COLO829 (cell line): ENCODE measurements at places on chromosomes 7 and 10.

- no peak for DNase-seq
Observed at GRCh38 chr7:125033506-125033905, 103.9 kb upstream of the POT1 start.

DNA sequence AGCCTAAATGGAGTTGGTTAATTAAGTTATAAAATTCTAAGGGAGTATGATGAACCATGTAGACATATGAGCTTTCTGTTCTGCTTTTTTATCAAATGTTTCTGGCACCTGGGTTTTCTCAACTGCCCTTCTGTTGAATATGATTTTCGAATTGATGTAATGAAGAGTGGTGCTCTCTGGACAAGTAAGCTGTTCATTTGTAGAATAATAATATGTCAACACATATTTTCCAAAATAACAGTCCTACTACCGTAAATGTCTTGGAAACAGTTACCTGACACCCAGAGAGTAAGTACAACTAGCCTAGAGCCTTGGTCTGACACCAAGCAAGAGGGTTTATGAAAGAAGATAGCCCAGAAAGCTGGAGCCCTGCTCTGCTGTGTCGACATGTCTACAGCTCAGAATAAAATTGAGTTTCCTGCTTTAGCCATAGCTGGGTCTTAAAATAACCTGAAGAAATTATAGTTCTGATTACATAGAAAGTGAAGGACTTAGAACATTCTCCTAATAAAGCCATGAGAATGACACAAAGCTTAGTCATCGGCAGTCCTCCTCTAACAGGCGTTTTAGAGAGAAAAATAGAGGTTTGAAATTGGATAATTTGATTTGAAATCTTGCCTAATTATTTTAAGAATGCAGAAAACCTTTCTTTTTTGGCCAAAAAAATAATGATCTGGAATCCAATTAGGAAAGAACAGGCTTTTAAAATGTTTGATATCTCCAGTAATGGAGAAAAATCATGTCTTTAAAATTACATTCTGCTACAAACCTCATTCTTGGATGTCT lies 25.1 kb downstream of the HDAC9 start:
- peak; percentile 33 for DNase-seq

- peak; percentile 81 for DNase-seq
Observed at GRCh38 chr7:74289018-74289658, at the start of gene CLIP2. CLIP2 (plus strand) TSS chr7:74289407; CDS start chr7:74317547, 28,140 bp downstream.

DNA sequence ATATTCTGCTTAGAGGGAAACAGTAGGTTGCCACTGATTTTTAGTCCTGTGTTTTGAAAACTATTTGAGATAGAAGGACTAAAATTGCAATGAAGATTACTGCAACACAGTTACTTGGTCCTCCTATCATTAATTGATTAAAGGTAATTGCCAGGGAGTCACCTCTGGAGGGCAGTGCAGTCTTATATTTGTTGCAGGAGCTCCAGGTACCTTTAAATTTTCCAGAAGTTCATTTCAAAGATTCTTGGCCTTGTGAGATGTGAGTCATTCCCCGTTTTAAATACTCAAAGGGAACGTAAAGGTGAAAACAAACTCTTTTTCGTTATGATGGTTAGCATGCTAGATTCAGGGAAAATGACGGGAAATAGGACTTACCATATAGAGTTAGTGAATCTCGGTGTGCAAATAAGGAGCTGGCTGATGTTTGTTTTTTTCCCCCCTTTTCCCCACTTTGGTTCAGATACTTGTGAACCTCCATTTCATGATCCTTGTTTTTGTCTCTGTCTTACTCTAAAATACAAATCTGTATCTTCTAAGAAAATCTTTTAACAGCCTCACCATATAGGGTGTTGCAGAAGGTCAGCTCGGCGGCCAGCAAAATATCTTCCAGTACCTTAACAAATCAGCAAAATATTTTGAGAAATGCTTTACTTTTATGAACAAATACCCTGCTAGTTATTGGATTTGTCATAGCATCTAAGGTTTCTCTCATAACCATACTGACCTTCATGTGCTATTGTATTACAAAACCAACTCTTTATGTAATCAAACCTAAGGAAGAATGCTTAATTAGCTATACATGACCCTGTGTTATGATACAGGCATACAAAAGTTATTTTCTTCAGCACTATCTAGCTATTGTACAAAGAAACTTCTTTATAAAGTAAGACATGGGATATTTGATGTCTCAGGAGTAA lies 143.0 kb upstream of the HDAC9 start:
- DNase-seq: peak; percentile 74

DNA sequence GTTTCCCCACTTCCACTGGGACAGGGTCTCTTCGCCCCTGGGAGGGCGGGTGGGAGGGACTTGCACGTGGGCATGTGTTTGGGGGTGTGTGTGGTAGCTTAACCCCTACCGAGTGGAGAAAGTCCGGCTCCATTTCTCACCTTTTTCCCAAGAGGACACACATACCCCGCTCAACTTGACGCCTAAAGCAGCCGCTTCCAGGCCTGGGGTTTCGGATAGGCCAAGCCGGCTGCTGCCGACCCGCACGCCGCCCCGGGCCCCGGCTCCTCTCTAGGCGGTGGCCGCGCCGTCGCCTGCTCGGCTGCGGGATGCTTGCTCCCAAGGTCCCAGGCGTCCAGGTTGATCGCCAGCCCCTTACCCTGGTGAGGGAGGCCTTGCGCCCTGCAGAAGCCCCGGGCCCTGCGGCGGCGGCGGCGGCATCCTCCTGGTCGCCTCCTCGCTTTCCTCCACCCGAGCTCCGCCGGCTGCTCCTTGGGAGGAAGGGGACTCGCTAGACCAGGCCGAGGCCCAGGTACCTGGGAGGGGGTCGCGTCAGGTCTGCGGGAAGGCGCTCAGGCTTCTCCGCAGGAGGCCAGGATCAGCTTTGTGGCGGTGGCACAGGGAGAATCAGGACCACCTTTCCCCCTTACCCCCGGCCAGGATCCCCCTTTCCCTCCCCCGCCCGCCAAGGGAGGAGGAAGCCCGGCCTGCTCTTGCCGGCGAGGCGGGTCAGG lies 3.2 kb upstream of the GATA3 start:
- DNase-seq: no peak

GRCh38 chr7:35993113-35993512 lies 159.9 kb upstream of the EEPD1 start:
- DNase-seq: no peak

GRCh38 chr7:92997719-92998118 lies 120.1 kb downstream of the SAMD9 start:
- DNase-seq: no peak

GRCh38 chr7:140501966-140502365 lies 22.7 kb upstream of the MKRN1 start:
- DNase-seq: no peak

DNA sequence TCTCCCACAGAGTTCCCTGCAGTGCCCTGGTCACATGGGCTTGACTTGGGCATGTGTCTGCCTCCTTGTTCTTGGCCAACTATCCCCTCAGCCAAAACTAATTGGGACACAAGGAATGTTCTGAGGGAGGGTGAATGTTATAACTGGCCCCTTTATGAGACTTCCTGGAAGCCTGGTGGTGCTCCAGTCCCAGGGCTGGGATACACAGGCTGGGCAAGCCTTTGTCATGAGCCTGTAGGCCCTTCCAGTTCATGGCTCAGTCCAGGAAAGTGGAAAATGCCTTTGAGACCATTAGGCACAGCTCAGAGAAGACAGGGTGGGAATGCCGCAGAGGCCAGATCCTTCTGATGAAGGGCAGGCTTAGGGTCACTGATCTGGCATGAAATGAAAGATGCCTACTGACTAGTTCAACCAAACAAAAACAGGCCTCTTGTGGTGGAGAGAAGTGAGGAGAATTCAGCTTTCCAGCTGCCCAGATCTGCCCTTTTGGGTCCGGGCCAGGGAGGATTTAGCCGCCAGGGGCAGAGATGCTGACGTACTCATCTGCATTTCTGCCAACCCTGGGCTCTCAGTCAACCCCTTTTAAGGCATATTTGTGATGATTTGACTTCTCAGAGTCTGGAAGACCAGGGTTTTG lies 961.5 kb downstream of the KCNMA1 start:
- DNase-seq: no peak

GRCh38 chr10:75395932-75396630 lies 5.5 kb downstream of the ZNF503 start:
- DNase-seq: no peak

DNA sequence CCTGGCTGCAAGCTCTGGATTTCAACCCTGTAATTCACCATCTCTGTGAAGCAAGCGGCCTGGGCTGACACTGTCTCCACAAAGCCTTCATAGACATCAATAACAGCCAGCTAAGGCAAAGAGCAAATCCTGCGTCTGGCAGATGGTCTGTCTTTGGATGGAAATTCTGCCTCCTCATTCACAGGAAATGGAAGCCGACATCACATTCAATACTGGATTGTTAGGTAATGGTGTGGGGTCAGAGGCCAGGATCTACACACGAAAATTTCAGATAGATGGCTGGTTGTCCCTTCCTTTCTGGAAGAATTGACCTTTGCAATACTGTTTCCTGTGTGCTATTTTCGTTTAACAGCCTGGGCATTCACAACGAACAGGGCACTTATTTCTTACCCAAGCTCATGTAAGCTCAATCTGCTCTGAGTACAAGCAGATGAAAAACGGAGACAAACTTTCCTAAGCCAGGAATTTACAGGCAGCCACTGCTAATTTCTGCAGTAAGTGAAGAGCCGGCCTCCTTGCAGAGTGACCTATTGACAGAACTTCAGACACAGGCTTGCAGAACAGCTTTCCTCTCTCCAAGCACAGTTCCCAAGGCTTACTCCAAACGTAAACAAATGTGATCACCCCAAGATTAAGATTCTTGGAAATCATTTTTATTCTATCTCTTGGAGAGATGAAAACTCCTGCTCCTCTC lies 3.1 kb upstream of the ADAM12 start:
- DNase-seq: peak; percentile 64

- peak; percentile 29 for DNase-seq
Observed at GRCh38 chr10:29501692-29502091, 133.1 kb downstream of the SVIL start.

- DNase-seq: peak; percentile 6
Observed at GRCh38 chr7:153193144-153193595, 433.6 kb downstream of the ACTR3B start.

DNA sequence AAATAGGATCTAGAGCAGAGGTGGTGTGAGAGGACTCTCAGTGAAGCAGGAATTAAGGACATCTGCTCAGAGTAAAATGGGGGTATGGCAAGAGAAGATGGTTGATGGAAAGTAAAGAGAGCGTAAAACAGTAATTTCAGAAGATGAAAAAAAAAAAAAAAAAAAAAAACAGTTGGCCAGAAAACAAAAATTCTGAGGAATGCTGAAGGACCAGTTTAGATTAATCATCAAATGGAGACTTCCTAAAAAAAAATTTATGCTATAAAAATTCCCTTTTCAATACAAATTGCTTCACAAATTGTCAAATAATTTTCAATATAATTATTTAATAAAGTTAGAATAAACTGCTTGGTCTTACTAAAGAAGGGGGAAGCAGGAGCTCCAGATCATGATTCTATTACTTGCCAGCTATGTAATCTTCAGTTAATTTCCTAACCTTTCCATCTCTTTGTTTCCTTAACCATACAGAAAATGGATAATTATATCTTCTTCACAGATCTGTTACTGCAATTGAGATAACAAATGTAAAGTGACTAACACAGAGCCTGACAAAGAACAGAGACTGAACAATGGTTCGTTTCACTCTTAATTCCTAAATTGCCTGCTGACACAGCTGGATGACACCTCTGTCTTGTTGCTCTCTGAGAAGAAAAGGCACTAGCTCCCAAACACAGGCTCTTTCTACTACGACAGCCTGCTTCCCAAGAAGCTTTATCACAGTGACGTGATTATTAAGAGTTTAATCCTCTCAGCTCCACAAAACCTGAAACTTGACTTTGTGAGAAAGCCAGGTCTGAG lies 64.9 kb upstream of the GPR22 start:
- peak; percentile 14 for DNase-seq

DNA sequence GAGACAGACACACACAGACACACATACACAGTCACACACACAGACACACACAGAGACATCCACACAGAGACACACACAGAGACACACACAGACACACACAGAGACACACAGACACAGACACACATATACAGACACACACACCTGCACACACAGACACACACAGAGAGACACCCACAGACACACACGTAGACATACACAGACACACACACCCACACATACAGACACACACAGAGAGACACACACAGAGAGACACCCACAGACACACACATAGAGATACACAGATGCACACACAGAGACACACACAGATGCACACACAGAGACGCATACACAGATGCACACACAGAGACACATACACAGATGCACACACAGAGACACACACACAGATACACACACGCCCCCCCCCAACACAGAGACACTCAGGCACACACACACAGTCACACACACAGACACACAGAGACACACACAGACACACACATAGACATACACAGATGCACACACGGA lies 58.5 kb downstream of the GATA3 start:
- DNase-seq: no peak

- DNase-seq: no peak
Observed at GRCh38 chr7:53191836-53192443, 156.5 kb downstream of the POM121L12 start.

- DNase-seq: peak; percentile 35
Observed at GRCh38 chr7:74202841-74203556, 6.8 kb upstream of the LAT2 start.

GRCh38 chr10:95650232-95650631 lies 6.3 kb downstream of the ALDH18A1 start:
- no peak for DNase-seq

- no peak for DNase-seq
Observed at GRCh38 chr10:7475046-7475911, 64.4 kb upstream of the SFMBT2 start.

DNA sequence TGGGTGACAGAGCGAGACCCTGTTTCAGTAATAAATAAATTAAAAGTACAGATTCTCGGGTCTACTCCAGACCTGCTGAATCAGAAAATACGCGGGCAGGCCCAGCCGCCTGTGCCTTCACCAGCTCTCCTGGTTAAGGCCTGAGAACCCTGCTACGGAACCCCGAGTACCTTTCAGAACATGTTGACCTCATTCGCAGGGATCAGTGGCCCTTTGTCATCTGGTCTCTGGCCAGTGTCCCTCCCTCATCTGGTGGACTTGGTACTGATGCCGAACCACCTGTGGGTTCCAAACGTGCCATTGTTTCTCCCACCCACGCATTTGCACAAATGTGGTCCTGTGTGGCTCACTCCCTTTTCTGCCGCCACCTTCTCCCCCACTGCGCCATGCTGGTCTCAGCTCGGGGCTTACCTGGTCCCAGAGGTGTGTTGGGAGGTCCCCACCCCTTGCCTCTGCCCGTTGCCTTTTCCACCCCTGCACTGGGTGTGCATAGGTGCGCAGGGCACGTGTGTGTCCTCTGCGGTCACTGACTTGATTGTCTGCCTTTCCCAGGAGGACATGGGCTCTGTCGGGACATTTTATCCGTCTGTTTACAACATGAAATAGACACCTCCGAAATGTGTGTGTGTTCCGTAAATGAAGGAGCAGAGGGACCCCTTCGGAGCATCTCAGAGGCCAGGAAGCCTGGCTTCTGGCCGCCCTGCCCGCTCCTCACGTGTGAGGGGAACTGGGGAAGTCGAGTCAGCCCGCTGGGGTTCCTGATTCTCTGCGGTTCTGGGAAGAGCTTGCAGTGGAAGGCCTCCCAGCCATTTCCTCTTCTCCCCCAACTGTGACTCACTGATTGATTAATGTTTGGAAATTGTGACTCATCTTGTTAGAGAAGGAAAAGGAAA lies 135.2 kb downstream of the CUX1 start:
- no peak for DNase-seq
